Gastrocnemius medialis (tissue), 4 donors: ENCODE measurements at places on chromosomes 6 and 20. TPM values are rescaled to one million over a fixed set of nuclear protein-coding genes. Genes with fewer than 3 reads are reported as not detected.

Gene LY6G5C
- total RNA-seq: 1.3 TPM

Gene CST4
- not detected for total RNA-seq

Gene EYA4
- total RNA-seq: 57.8 TPM

GRCh38 chr6:166036316-166037095 lies 131.1 kb downstream of the TBXT start:
- no peak overlapping the region for H3K4me3 ChIP-seq
- H3K27me3 ChIP-seq: no peaks in the 10 kb centered on the region
- no peaks in the 10 kb centered on the region for H3K4me1 ChIP-seq
- no peak overlapping the region for H3K27ac ChIP-seq

DNA sequence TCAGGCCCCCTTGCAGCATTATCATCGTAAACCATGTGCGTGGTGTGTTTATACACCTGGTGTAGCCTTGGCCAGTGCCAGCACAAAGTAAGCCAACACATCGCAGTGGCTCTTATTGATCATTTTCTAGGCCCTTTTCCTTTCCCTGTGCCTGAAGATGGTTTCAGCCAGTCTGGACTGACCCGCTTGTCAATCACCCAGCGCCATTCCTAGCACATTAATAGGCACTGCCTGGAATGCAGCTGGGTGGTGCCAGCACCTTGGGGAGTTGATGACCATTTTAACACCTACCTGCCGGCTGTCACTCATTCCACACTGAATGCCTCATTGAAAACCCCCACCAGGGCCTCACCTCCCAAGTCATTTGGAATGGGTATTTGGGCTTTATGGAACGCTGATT lies 4.9 kb upstream of the UQCC2 start:
- no peaks in the 10 kb centered on the region for H3K27me3 ChIP-seq
- no peaks in the 10 kb centered on the region for H3K36me3 ChIP-seq
- no peak overlapping the region for H3K4me3 ChIP-seq
- peaks cover 12% of the 10 kb centered on the region for H3K4me1 ChIP-seq

DNA sequence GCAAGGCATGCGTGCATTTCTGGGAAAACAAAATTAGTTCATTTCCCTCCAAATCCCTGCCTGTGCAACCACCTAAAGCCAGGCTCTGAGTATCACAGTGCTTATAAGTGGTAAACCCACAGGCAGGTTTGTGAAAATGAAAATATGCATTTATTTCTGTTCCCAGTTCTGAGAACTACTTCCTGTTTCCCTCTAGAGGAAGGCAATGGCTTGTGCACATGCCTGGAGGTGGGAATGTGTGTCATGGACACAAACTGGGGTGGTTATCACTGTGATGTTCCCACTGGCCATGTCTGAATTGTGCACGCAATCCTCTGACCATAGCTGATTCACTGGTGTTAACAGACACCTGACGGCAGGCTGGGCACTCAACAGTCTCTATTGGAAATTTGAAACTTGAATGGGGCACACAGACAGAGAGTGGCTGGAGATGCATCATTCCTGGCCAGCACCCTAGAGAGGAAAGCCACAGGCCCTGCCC lies 26.3 kb downstream of the FAM110A start:
- H3K27me3 ChIP-seq: no peaks in the 10 kb centered on the region
- H3K4me1 ChIP-seq: no peaks in the 10 kb centered on the region
- no peak for DNase-seq
- H3K36me3 ChIP-seq: no peaks in the 10 kb centered on the region
